8988T (cell line): ENCODE measurements at places on chromosomes 16 and 17.

DNA sequence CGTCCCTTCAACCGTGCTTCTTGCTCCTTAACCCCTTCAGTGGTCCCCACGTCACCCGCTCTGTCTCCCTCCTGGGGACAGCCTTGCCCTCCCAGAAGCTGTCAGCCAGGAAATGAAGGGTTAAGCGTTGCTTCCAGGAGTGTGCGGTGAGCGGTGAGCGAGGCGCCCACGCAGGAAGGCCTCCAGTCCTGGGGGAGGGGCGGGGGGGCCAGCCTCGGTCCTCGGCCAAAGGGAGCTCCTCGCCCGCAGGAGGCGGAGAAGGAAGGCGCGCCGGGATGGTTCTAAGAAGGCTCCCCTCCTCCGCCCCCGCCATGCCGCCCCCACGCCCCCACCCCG lies 2.3 kb downstream of the RBFOX3 start:
- no peak for DNase-seq

GRCh38 chr17:6427279-6427781 lies 7.6 kb downstream of the AIPL1 start:
- DNase-seq = no peak

DNA sequence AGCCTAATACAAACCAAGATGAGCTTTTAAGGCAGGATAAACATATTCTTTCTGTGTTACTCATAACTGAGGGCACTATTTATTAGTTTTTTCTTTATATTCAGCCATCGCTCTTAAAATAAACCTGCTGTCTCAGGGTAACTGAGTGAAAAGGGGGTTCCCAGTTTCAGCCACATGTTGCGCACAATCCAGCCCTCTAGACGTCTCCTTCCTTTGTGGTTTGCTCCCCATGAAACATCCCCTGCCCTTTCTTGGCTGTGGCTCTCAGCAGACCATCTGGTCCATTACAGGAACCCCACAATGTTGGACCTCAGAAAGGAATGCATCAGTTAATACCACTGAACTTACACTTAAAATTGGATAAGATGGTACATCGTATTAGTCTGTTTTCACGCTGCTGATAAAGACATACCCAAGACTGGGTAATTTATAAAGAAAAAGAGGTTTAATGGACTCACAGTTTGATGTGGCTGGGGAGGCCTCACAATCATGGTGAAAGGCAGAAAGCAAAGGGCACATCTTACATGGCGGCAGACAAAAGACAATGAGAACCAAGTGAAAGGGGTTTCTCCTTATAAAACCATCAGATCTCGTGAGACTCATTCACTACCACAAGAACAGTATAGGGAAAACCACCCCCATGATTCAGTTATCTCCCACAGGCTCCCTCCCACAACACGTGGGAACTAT lies 12.6 kb upstream of the IL21R start:
- no peak for DNase-seq

DNA sequence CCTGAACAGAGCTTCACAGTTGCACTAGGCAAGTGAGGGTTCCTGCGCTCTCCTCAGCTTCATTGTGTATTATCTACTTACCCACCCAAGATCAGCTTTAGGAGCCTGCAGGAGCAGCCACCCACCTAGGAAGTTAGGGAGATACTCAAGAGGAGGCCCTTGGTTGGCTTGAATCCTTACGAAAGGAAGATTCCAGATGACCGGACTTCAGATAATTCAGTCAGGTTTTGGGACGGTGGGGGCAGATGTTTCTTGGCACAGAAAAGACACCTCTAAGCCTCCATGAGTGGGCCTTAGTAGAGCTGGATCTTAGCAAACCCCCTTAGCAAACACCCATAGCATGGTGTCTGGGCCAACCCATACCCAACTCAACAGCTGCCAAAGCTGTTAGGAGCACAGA lies 2.4 kb upstream of the CBFB start:
- DNase-seq = no peak

DNA sequence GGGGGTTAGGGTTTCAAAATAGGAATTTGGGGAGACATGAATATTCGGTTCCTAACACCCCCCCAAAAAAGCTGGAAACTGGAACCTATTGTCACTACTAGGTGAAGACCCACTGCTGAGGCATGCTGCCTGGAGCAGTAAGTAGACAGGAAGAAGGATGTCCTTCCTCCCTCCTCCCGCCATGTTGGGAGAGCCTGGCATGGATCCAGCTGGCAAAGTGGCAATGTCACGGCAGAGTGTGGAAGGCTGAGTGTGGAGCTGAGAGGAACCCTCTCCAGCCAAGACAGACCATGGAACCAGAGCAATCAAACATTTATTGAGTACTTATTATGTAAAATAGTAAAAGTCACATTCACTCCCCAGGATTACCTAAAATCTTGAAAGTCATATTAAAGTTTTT lies 49.0 kb downstream of the CCDC182 start:
- no peak for DNase-seq

- no peak for DNase-seq
These were observed 24.9 kb downstream of the HSD17B2 start for GRCh38 chr16:82059983-82060421.

DNA sequence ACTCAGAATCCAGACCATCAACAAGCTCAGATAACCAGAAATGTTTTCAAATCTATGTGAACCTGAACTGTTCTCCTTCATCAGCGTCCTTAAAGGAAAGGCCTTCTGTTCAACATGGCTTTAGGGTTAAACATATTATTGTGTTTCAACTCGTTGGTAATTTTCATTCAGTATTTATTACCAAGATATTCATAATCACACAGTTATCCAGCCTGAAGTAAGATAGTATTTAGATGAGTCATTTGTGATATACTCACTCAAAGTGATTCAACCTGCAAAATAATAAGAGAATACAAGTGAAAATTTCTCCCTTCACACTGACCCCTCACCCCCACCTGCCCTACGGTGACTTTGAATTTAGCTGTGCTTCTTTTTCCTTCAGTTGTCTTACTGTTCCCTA lies 3.0 kb downstream of the CYLD start:
- no peak for DNase-seq

- DNase-seq = no peak
These were observed 23.9 kb downstream of the PTRH2 start for GRCh38 chr17:59683283-59683682.

GRCh38 chr16:23734176-23734893 lies 20.5 kb upstream of the CHP2 start:
- no peak for DNase-seq
